ENCODE measurements at places on chromosomes 13 and 19.

DNA sequence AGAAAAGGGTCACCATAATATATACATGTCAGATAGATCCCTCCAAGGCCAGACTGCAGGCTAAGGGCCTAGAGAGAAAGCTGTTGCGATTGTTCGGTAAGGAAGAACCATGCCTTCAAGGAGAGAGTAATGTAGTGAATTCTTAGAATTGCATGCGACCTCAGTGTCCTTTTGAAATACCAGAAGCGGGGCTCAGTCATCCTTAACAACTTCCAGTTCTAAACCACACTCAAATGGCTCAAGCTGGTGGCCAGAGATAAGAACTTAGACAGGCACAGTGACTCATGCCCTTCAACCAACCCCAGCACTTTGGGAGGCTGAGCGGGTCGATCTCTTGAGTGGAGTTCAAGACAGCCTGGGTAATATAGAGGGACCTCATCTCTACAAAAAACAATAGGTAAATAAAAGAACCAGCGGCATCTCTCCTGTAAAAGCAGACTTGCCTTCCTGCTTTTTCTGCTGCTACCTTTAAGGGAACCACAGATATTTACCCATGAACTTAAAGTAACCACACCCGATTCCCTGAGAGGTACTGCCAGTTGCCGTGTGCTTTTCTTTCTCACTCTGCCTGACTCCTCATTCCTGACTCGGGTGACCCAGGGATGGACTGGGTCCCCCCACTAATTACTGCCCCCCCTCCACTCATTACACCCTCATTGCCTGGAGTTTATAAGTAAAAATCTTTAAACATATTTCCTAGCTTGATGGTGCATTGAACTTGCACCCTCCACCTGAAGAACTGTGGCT, 15.4 kb upstream of the SIGLEC6 start:
- no peak for DNase-seq

GRCh38 chr19:32396046-32396652, 9.4 kb upstream of the DPY19L3 start:
- DNase-seq = no peak

DNA sequence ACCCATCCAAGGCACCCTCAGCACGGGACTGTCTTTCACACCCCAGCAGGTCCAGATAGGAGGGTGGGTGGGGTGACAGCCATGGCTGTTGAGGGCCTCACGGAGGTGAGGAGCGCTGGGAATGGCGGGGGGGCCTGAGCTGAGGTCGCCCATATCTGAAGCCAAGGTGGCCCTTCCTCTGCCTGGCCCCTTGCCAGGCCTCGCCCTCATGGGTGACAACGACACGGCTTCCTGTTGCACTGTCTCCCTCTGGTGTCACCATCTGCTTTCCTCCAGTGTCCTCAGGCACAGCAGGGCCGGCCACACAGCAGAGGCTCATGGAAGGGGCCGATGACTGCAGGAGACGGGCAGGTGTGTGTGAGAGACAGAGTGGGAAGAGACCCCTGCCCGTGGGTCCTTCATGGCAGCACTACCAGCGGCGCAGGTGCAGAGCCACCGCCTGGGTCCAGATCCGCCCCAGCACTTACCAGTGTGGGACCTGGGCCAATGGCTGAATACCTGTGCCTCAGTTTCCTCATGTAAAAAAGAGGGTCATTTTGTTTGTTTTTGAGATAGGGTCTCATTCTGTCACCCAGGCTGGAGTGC, 8.1 kb upstream of the NKPD1 start:
- no peak for DNase-seq

- DNase-seq = no peak
Measured at GRCh38 chr13:78520425-78520824, 82.9 kb downstream of the POU4F1 start.

- DNase-seq = peak; percentile 94
Measured at GRCh38 chr13:110525328-110526319, 35.9 kb downstream of the RAB20 start.

- DNase-seq = no peak
Measured at GRCh38 chr19:58558066-58558622, at the start of gene UBE2M. TSS of gene UBE2M (minus strand) at chr19:58558611. CDS start at chr19:58558381, 230 bp downstream.

- no peak for DNase-seq
Measured at GRCh38 chr19:50897612-50898011, 13.6 kb downstream of the KLK4 start.

DNA sequence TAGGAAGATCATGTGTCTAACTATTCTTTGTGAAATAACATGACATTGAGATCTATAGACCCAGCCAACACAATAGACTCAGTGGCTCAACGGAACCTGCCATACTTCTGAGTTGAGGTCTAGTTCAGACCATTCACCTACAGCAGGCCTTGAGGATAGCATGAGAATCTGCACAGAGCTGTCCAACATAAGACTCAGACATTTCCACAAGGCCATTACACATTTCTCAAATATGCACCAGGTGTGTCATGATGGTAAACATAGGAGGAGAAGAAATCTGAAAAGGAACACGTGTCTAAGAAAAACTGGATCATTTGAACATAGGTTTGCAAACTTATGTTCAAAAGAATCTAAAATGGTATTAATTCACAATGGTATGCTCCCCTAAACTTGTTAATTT, 421.4 kb downstream of the SLITRK6 start:
- DNase-seq = no peak

DNA sequence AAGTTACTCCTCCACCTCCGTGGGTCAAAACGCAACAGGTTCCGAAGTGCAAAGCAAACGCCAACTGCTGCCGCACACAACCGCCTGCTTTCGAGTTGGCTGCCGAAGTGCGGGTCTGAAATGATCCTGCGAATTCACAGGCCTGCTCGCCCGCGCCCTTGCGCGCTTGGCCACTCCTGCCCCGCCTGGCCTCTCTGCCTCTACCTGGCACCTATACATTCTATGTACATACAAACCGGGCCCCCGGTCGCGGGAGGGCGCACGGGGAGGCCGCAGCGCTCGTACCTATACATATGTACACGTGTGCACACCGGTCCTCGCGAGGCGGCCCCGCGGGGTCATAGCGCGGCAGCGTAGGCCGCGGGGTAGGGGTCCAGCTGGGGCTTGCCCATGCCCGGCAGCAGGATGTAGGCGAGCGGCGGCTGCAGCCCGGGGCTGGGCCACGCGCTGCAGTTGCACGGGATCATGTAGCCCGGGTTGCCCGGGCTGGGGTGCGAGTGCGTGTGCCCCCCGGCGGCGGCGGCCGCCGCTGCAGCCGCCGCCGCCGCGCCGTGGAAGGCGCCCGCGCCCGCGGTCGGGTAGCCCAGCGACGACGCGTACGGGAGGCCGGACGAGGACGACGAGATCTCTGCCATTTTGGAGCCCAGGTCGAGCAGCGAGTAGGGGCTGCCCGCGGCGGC, 1.3 kb downstream of the SOX21 start:
- peak; percentile 87 for DNase-seq

Measured in SHP77 treated with DMSO at 0.1 percent for 48 hours (cell line).